ENCODE measurements at places on chromosomes 12 and 14.

DNA sequence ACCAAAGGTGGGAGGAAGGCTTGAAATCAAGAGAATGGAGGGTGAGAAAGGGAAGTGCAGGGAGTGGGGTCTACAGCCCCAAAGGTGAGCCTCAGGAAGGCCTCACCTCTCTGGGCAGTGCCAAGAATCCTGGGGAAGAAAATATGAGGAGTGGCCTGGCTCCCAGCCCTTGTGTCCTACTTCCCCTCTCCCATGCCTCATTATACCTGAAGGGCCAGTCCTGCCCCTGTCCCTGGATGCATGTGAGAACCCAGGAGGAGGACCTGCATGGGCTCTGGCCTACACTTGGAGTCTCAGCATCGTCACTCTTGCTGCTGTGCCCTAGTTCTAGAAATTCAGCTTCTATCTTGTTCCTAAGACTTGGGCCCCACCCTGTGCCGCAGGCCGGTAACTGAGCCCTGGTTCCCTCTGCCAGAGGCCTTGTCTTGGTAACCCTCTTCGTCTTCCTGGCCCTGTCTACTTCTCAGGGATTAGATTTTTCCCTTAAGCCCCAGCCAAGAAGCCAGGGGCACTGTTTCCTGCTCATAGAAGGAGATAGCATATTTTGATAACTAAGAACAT lies 10.9 kb upstream of the MYH7 start:
- no peak for DNase-seq

- DNase-seq, result no peak
These were observed 13.4 kb downstream of the ST8SIA1 start for GRCh38 chr12:22321018-22321605.

GRCh38 chr14:51006781-51007211 lies 62.5 kb upstream of the PYGL start:
- no peak for DNase-seq

DNA sequence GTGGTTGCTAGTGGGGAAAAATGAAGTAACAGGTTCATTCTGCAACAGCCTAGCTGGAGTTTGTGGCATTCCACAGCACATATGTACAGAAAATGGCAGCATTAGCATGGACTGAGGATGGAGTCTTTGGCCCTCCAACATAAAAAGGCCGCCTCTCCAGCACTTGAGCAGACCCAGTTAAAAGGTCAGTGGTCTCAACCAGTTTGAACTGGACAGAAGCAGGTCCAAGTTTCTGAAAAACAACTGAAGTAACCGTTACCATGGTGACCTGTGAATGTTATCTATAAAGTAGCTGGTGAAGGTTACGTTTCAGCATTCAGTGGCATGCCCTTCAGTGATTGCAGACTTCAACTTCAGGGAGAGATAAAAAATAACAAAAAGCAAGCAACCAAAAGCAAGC lies 34.1 kb upstream of the OR10AD1 start:
- no peak for DNase-seq

DNA sequence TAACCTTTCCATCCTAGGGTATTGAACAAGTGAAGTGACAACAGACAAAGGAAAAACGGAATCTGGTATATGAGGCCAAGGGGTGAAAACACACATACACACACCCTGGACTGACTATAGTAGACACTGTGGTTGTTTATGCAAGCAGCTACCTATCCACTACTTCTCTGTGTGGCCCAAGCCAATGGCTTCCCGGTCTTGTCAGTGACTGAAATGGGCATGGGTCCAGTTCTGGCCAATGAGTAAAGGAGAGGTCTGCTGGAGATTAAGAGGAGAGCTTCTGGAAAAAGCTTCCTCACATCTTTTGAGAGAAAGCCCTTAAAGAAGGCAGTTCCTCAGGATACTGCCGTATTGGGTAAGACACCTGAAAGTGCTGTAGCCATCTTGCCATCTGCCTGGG lies 19.3 kb downstream of the MBIP start:
- DNase-seq, result no peak

GRCh38 chr12:93592641-93593406 lies 20.3 kb downstream of the SOCS2 start:
- DNase-seq, result no peak

- DNase-seq, result peak; percentile 6
These were observed 511 bp downstream of the ANO6 start for GRCh38 chr12:45216230-45216982.

DNA sequence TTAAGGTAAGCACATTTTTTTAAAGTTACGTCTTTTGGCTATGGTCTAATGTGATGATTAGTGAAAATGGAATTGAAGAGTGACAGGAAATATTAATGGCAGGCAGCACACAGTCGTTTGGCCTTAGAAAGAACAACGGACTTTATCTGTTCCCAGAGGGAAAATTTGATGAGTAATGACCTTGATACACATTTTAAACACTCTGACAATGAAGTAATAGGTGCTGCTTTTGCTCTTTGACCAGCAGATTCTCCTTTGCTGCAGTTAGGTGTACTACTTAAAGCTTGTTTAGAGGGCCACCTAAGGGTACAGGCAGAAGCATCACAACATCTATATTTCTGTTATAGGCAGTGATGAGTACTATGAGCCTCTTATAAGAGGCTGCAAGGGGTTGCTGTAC lies 27.1 kb upstream of the RNU6-8 start:
- DNase-seq, result no peak

- DNase-seq, result no peak
These were observed 223.0 kb downstream of the PTPRO start for GRCh38 chr12:15545334-15545733.

DNA sequence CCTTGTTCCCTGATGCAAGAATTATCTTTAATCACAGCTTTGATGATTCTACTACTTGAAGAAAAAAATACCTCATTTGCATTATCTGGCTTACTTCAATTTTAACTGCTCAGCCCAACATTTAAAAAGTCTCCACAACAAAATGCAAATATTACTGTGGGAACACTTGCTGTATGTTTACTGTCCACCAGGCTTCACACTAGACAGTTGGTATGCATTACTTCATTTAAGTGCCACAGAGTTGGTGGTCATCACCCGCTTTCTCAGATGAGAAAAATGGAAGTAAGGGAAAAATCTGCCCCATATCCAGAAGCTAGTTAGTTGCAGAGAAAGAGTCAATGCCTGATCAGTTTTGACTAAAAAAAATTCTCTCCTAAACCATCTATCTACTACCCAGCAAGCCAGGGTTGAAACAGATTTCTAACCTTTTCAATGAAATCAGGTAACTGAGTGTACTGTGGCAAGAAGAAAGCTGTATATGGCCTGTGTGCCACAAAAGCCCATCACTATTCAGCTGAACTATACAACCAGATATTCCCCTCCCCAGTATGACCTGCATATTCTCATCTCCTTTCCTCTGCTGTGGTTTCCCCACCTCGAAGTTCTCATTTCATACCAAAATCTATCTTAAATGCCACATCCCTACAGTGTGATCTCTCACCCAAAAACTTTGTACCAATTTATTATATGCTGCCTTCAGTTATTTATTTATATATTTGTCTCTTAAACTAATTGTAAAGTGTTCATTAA lies 90.3 kb downstream of the ATP2B1 start:
- no peak for DNase-seq

GRCh38 chr14:64444984-64445845 lies 20.1 kb upstream of the AKAP5 start:
- DNase-seq, result no peak

DNA sequence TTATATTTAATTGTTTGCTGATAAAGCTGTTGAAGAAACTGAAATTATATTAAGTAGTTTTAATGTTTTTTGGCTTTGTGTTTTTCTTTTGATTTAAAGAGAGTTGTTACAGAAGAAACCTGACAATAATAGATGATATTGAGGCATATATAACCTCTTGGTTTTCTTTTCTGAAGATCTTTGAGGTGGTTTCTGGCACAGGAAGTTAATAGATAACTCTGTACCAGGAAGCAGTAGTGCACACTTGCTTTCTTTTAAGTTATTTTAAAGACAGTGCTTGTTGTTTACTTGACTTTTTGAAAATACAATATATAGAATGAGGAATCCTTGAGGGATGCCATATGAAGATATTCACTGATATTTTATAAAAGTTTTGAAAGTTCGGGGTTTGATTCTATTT lies 209.0 kb upstream of the FBXO33 start:
- DNase-seq, result no peak

GRCh38 chr14:78197051-78197450 lies 26.9 kb downstream of the NRXN3 start:
- DNase-seq, result no peak

DNA sequence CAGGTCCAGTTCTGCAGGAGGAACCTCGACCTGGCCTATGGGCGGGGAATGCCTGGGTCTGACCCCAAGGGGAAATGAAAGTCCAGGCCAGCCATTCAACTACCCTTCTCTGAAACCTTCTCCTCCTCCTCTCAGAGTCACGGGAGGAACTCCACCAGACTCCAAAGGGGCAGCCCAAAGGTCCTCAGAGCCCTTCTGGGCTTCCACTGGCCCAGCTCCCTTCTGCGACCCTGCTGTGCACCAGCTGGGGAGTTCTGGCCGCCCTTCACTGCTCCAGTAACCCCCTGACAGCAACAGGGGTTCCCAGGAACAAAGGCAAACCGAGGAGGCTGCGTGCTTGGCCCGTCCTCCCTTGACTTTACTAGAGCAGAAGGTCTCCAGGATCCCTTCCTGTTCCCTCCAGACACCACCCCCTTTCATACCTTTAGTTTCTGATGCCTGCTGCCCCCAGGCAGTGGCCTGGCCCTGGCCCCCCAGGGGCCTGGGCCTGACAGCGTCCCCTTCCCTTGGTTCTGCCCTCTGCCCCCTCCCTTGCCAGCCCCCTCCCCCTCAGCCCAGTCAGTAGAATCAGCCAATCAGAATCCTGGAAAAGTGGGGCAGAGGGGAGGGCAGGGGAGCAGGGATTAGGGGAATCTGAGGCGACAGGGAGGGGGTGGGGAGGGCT lies 850 bp upstream of the ZNF385A start:
- no peak for DNase-seq

- DNase-seq, result no peak
These were observed 97.2 kb downstream of the MGAT4C start for GRCh38 chr12:86158956-86159355.

GRCh38 chr12:66859751-66860440 lies 181.0 kb upstream of the GRIP1 start:
- DNase-seq, result no peak

DNA sequence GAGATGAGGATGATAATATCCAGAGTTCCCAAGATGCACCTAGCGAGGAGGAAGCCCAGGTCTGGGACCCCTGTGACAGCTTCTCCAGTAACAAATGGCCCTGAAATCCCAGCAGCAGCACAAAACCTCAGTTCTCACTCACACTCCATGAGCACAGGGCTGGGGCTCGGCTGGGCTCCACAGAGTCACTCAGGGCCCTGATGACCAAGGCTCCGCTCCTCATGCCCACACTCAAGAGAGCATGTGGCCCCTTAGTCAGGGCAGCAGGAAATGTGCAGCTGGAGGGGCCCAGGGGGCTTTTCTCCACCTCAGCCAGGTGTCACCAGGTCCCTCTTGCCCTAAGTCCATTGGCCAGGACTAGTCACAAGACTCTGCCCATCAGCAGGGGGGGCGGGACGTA lies 242.7 kb upstream of the SFSWAP start:
- no peak for DNase-seq

DNA sequence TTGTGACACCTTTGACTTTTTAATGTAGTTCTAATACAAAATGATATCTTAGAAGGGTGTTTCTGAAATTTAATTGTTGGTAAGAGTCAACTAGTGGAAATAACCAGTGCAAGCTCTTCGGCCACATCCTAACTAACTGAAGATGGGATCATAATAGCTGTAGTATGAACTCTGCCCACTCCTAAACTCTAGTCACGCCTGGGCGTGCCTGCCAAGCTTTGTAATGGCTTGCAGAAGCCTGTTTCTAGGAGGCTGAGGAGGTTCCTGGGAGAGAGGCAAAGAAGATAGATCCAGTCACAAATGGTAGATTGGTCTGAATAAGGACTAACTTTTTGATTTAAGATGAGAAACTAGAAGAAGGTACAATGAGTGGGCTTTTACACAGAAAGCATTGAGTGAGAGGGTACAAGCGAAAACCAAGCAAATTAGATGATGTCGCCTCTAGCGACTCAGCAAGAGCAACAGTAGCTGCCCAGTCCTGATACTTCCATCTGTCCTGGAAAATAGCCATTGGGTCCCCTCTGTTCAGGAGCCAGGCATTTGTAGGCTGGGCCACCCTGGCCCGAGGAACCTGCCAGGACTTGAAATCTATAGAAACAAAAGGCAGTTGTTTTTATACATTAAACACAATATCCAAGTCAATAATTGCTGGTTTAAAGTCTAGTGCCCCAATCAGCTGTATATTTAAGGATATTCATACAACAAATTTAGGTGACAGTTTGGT lies 148.8 kb downstream of the SLC38A4 start:
- DNase-seq, result no peak

GRCh38 chr14:100106250-100107112 lies 41.3 kb downstream of the EVL start:
- DNase-seq, result no peak

DNA sequence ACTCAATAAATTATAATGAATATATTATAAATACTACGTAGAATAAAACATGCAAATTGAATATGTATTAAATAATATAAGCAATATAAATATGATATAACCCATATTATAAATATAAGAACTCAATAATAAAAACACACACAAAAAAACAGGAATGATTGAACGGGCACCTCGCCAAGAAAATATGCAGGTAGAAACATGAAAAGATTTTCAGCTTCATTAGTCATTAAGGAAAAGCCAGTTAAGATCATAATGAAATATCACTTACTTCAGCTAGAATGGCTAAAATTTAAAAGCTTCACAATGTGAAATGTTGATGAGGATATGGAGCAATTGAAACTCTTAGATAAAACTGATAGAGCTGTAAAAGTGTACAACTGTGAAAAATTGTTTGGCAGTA lies 17.8 kb upstream of the SEL1L start:
- DNase-seq, result no peak

GRCh38 chr12:115354007-115354890 lies 670.3 kb upstream of the TBX3 start:
- no peak for DNase-seq

GRCh38 chr14:33952541-33952940 lies 1.7 kb upstream of the EGLN3 start:
- DNase-seq, result no peak

GRCh38 chr14:95496690-95497259 lies 19.7 kb downstream of the SYNE3 start:
- no peak for DNase-seq

GRCh38 chr12:6476489-6476888 lies 6.0 kb upstream of the VAMP1 start:
- DNase-seq, result no peak

- DNase-seq, result no peak
These were observed 97.8 kb downstream of the LLPH start for GRCh38 chr12:66032739-66033138.

DNA sequence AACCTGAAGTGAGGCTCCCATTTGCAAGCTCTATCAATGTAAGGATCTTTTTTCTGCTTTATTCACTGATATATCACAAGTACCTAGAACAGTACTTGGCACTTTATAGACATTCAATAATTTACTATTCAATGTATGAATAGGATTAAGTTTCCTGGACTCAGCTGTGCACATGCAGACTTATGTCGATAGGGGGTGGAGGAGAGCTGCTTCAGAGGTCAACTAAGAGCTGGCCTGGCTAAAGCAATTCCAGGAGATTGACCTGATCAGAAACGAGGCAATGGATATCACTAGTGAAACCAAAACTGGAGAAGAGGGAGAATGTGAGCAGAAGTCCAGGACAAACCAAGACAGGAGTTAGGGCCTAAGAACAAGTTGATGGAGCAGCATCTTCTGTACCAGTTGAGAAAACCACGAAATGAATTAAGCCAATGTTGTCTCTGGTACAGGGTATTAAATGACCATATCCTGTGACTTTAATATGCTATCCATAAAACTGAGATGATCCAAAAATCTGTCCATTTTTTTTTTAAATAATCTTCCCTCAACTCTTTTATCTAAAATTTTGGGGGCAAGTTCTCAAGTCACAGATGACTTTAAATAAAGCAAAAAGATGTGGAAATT lies 169.2 kb downstream of the PIK3C2G start:
- DNase-seq, result no peak

Data from stimulated activated CD4-positive, alpha-beta T cell treated with anti-CD3 and anti-CD28 coated beads, TNF-alpha, amount 100 ng/mL, for 1 hour (primary cell).